Gastroesophageal sphincter (tissue), 4 donors: ENCODE measurements at places on chromosomes 6 and 20. TPM values are rescaled to one million over a fixed set of nuclear protein-coding genes. Genes with fewer than 3 reads are reported as not detected.

GRCh38 chr20:46242390-46242789 lies 65.9 kb downstream of the CDH22 start:
- ATAC-seq, result no peak

DNA sequence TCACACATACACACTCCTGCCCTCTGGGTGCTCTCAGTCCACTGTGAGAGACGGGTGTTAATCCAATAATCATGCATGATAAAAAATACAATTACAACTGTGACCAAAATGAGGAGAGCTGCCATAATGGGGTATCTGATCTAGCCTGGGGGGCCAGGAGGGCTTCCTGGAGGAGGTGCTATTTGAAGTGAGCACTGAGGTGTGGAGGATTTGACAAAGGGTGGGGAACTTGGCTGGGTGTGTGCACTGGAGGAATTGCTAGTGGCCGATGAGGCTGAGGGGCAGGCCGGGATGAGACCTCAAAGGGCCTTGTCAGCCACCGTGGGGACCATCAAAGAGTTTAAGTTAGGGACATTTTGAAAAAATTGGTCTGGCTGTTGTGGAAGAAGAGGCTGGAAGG lies 34.8 kb downstream of the VSTM2L start:
- no peak for ATAC-seq

DNA sequence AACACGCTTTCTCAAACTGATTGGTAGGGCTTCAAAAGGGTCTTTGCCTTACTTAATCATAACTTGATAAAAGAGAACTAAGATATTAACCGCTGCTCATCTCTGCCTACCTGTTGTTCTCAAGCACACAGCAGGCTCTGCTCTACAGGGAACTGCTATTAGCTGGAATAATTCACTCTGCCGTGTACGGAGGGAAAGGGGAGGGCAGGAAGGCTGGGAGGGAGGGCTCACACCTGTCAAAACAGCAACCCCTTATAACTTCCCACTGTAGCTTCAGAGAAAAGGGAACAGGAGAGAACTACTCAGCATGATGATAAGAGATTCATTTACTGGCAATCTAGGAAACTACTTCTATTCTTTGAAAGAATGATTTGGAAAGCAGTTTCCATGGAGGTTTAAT lies 75.1 kb downstream of the ZMYND8 start:
- no peak for ATAC-seq

- no peak for ATAC-seq
These were observed 36.0 kb upstream of the TCP11 start for GRCh38 chr6:35177157-35177556.

DNA sequence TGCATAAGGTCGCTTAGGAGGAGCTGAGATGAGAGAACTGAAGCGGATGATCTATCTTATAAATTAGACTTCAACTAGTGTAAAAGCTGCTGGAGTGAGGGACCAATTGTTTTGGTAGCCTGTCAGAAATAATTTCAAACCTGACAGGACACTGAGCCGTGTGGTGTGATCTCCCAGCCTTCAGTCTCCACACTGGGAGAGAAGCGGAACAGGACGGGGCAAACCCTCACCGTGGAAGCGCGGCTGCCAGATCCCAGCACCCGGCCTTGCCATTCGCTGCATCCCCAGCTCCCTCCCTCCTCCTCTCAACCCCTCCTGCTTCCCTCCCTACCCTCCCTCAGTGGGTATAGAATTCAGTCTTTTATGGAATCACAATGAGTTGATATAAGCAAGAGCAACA lies 900.1 kb upstream of the SLC35B3 start:
- ATAC-seq, result no peak

Gene PBOV1
- total RNA-seq, result not detected
